Stimulated activated CD8-positive, alpha-beta memory T cell treated with anti-CD3 and anti-CD28 coated beads, Interleukin-4, amount 100 ng/mL, for 1 hour (primary cell): ENCODE measurements at places on chromosomes 6 and 20.

GRCh38 chr20:60718743-60719480 is 533.1 kb upstream of the CDH4 start:
- no peak for DNase-seq

- DNase-seq: no peak
Measured at GRCh38 chr6:132995432-132995831, 181.1 kb downstream of the RPS12 start.

- no peak for DNase-seq
Measured at GRCh38 chr6:12422848-12423247, 132.7 kb downstream of the EDN1 start.

- DNase-seq: no peak
Measured at GRCh38 chr6:43007126-43007525, 6.6 kb downstream of the MEA1 start.

GRCh38 chr20:20992277-20992676 is 113.9 kb downstream of the LINC00237 start:
- DNase-seq: no peak

GRCh38 chr20:3842348-3842930 is 4.2 kb upstream of the MAVS start:
- DNase-seq: no peak

GRCh38 chr20:10632721-10633509 is 40.9 kb downstream of the JAG1 start:
- no peak for DNase-seq

DNA sequence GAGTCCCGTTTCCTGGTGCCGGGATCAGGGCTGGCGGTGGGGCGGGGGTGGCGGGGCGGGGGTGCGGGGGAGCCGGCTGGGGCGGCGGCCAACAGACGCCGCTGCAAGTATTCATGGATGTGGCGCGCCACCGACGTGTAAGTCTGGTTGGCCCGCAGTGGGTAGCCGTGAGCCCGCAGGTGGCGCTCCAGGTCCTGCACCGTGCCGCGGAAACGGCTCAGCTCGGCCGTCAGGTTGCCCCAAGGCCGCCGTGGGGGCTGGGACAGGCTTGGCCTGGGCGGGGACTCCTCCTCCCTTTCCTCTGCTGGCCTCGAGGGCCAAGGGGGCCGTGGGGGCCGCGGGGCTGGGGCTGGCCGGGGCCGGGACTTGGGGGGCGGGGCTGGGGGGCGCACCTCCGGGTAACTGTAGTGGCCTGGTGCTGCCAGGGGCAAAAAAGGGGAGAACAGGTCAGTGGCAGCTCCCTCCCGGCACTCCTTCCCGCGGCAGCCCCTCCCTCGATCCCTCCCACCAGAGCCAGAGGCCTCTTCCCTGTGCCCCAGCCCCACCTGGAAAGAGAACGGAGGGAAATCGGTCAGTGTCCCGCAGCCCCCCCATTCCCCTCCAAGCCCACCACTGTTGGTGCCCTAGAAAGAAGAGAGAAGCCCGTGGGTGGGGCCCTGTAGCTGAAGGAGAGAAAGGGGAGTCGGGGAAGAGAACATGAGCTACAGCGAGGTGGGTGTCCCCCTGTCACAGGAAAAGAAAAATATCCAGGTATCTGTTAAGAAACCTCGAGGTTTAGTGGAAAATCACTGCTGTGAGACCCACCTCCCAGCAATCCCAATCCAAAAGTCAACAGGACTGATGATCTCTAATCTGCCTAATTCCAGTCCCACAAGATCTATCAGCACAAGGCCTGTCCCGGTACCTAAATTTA is 21.3 kb downstream of the TNXB start:
- peak; percentile 33 for DNase-seq

DNA sequence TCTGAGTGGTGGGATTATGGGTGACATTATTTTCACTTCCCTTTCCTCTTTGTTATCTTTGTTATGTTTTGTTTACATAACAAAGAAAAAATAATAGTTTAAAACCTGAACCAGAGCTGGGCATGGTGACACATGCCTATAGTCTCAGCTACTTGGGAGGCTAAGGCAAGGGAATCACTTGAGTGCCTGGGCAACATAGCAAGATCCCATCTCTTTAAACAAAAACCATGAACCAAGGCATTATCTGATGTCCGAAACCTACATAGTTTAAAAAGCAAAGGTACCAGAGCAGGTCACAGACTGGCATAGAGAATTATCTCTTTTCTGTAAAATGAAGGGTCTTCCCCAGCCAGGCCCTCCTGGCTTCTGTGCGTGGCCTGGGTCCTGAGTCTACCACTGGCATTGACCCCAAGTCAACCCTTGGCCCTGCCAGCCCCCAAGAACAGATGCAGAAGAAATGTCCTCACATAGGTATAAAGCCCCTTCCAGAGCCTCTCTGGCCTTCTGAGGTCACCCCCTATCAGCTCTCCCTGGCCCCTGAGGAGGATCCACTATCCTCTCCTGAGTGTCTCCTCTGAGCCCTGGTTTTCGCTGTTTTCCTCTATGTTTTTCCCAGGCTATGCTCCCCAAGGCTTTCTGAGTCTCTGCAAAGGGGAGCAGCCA is 81.3 kb downstream of the TRERF1 start:
- no peak for DNase-seq

- DNase-seq: no peak
Measured at GRCh38 chr6:89117211-89118108, at the start of gene SRSF12. Gene SRSF12, minus strand, starts transcription at chr6:89118071. Its CDS starts 184 bp downstream, at chr6:89117887.

- no peak for DNase-seq
Measured at GRCh38 chr20:1326031-1326930, 2.7 kb downstream of the SDCBP2 start.

DNA sequence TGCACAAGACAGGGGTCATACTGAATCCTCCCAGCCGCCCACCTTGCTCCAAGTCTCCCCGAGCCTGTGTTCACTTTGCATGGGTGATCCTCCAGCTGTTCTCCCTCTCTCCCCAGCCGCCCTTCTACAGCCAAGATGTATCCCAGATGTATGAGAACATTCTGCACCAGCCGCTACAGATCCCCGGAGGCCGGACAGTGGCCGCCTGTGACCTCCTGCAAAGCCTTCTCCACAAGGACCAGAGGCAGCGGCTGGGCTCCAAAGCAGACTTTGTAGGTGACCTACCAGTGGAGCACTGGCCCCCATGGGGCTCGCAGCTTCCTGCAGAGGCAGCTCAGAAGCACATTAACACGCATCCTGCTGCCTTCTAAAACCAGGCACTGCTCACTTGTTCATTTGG is 14.6 kb upstream of the IFT52 start:
- DNase-seq: no peak

- DNase-seq: no peak
Measured at GRCh38 chr20:20859510-20859909, 147.1 kb upstream of the RALGAPA2 start.

DNA sequence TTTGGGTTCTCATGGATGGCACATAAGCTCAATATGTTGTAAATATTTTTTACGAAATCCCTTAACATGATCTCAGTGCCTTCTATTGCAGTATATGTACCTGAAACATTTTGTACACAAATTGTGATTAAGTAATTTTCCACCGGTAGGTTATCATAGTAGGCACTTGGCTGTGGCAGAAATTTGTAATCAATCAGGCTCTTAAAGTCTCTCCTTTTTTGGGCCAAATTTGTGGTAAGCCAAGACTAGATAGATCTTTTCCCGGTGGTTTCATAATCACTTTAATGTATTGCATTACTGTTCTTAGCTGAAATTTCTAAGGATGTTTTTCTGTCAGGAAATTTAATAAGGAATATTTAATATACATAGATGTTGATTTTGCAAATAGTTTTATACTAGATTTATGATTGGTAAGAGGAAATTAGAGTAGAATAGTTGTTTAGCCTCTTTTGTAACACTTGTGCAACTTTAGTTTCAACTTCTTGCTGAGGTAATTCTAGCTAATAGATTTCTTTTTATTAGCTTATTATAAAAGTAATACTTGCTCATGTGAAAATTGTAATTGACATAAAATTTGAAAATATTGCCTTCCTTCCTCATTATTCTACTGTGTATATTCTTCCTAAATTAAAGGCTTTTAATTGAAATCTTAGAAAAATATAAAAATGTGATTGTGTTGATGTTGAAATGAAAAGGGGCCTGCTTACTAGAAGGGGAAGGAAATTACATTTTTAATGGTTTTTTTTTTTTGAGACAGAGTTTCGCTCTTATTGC is 3.2 kb downstream of the PCMT1 start:
- no peak for DNase-seq

- no peak for DNase-seq
Measured at GRCh38 chr6:53264915-53265607, 83.7 kb downstream of the ELOVL5 start.

DNA sequence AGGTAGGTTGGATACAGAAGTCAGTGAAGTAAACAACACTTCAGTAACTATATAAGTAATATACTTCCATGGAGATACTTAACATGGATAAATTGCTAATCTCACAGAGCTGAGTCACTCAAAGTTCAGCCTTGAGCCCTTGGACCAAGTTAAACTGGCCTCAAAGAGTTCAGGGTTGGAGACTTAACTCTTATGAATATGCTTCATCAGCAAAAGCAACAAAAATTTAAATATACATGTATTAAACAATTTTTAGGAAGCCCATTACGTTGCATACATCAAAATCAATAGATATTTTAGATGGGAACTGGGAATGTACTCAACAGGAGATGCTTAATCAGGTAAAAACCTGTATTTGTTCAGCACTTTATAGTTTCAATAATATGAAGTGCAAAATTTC is 12.2 kb downstream of the MTCL3 start:
- DNase-seq: no peak

DNA sequence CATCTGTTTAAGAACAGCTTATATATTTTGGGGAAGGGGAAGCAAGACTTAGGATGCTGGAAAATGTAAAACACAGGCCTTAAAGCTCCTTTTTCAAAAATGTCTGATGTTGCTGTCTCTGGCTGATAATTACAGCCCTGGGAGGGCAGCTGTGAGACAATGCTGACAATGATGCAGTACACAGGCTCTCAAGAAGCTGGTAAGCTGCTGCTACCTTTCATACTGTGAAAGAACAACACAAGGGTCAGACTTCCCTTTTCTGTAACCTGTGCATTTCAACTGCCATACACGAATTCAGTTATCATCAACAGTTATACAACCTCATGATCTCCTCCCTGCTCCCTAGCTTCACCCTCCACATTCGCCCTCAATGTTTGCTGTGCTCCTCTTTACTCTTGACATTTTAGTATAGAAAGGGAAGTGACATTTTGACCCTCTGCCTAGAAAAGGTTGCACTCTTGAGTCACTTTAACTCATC is 25.2 kb downstream of the MAP7 start:
- DNase-seq: no peak

DNA sequence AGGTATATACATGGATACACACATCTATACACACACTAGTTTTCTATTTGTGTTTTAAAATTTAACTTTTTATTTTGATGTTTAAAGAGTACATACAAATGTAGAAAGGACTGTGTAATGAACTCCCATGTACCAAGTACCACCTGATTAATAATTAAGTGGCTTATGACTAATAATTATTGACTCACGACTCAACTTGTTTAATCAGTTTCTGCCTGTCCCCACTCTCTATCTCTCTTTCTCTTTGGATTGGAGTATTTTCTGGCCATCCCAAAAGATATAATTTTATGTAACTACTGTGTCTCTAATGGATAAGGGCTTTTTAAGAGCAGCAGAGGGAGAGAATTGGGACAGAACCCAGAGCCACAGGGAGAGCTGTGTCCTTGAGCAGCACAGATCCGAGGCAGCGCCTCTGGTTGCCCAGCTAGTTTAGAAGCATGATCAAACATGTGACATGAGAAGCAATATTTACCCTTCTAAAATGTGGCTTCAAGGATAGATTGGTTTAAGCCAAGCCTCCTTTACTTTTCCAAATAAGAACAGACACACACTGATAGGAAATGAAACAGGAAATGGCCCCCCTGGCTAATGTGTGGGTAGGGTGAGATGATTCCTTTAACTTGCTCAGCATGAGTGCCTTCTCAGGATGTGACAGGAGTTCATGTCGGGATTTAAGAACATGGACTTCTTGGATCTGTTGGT is 81.0 kb downstream of the ERMARD start:
- DNase-seq: no peak

DNA sequence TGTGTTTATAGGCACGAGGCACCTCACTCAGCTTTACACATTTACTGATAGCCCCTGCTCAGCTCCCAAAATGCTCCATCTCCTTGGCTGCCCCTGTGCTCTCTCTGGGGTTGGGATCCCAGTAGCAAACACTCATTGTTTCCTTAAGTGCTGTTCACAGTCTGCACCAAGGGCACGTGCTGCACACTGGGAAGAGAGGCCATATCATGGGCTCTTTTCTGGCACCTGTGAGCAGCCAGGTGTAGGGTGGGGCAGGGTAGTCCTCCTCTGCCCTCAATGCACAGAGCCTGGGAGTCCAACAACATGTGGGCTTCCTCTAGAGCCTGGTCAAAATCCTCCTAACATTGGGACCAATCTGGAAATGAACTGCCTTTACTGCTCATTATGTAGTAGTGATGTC is 67.9 kb downstream of the BANF2 start:
- no peak for DNase-seq

DNA sequence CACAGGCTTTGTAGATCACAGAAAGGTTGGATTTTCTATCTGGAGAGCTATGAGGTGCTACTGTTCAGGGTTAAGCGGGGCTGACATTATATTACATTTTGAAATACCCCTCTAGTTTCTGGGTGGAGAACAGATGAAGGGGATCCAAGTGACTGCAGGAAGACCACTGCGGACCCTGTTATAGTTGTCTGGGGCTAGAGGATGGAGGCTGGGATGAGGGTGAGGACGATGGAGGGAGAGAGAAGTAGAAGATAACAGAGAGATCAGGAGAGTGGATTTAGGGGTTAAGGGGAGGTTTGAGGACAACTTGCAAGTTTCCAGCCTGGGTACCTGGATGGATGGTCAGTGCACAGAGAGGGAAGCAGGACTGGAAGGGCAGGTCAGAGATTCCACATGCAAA is 43.5 kb upstream of the TGM2 start:
- DNase-seq: no peak

GRCh38 chr6:128000363-128000762 is 99.5 kb upstream of the THEMIS start:
- DNase-seq: no peak

DNA sequence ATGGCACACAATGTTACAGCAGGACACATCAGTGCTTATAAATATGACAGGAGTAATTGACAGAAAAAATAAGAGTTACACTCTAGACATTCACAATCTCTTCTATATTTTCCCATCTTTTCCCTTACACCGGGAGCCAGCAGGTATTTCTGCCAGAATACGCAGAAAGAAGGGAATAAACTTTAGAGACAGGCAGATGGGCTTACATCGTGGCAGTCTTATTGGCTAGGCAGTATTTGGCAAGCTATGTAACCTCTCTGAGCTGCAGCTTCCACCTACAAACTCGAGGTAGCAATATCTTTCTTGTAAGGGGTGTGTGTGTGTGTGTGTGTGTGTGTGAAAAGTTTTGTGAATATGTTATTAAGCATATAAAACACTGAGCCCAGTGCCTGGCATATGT is 33.0 kb upstream of the TSHZ2 start:
- no peak for DNase-seq

DNA sequence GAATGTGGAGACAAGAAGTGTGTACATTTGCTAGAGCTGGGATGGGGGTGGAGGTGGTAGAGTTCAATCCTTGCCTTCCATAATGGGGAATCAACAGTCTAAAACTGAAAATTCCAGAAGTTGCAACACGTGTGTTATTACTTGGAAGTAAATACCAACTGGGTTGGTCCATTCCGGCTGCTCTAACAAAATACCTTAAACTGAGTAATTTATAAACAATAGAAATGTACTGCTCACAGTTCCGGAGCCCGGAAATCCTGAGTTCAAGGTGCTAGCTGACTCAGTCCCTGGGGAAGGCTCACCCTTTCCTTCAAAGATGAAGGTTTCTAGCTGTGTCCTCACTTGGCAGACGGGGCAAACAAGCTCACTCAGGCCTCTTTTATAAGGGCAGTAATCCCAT is 59.0 kb downstream of the RIN2 start:
- no peak for DNase-seq
